ENCODE measurements at places on chromosomes 7 and 10.

- no peak for DNase-seq
Measured at GRCh38 chr10:96497391-96497790, 16.3 kb downstream of the TLL2 start.

- no peak for DNase-seq
Measured at GRCh38 chr7:34949361-34949760, 87.9 kb downstream of the DPY19L1 start.

GRCh38 chr10:48343106-48343505 is 36.6 kb downstream of the MAPK8 start:
- no peak for DNase-seq

- no peak for DNase-seq
Measured at GRCh38 chr10:36759141-36759805, 366.1 kb upstream of the ANKRD30A start.

- DNase-seq, result no peak
Measured at GRCh38 chr7:99808766-99809165, 19.0 kb upstream of the CYP3A43 start.
